ENCODE measurements at places on chromosomes 6 and 20. TPM values are rescaled to one million over a fixed set of nuclear protein-coding genes. Genes with fewer than 3 reads are reported as not detected.

DNA sequence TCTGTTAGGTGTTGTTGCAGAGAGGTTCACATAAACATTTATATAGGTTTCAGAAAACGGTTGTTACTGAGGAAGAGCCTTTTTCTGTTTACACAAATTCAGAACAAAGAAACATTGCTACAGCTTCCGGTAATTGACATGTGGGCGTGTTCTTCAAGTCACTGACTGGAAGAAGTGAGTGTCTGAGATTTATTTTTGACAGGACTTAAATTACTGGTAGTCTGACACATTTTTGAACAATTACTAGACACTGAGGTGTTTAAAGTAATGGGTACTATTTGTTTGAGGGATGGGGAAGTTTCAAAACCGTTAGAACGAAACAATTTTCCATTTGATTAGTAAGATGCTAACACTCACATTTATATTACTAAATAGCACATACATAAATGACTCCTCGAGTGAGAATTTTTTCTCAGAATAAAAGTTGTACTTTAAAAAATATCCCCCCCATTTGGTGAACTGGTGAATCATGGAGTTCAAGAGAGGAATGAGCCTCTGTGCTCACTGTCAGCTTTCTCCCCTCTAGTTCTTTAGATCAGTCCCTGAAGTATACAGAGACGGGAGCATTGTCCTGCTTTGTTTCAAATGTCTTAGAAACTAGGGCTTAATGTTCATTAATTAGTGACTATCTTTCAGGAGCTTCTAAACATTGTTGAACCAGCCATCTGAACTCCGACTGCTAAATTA lies 98.7 kb downstream of the TSHZ2 start:
- H3K36me3 ChIP-seq, result no peaks in the 10 kb centered on the region
- peak; percentile 44 for DNase-seq
- no peaks in the 10 kb centered on the region for H3K27me3 ChIP-seq
- no peak overlapping the region for H3K4me3 ChIP-seq

PNPLA1 gene
- total RNA-seq, result not detected

PAX1 gene
- not detected for total RNA-seq

DNA sequence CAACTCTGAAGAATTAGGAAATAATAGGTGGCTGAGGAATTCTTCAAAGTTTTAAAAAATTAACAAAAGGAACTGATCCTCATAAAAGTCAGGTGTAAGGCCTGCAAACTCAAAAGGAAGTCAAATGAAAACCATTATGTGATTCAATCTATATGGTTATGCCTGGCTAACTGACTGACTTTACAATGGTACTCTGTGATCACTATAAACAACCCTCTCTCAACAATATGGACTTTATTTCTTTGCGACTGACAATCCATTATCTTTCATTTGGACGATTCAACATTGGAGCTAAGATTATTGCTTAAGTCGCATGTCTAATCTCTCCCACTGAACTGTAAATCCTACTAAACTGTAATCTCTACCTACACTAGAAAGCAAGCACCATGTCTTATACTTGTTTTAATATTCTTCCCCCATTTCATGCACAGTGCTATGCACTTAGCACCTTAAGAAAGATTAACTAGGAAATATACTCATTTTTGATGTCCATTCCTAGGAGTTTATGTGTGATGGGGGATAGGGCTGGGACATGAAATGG lies 1.4 kb downstream of the STK38 start:
- H3K36me3 ChIP-seq, result peaks cover 5% of the 10 kb centered on the region
- H3K4me3 ChIP-seq, result peak overlapping the region; percentile 99
- H3K27ac ChIP-seq, result peak overlapping the region; percentile 92
- no peak for DNase-seq

- no peak overlapping the region for H3K4me3 ChIP-seq
- DNase-seq, result no peak
- H3K27ac ChIP-seq, result no peak overlapping the region
- no peaks in the 10 kb centered on the region for H3K27me3 ChIP-seq
- H3K36me3 ChIP-seq, result no peaks in the 10 kb centered on the region
Measured at GRCh38 chr6:149343501-149343900, 26.0 kb downstream of the TAB2 start.

DNA sequence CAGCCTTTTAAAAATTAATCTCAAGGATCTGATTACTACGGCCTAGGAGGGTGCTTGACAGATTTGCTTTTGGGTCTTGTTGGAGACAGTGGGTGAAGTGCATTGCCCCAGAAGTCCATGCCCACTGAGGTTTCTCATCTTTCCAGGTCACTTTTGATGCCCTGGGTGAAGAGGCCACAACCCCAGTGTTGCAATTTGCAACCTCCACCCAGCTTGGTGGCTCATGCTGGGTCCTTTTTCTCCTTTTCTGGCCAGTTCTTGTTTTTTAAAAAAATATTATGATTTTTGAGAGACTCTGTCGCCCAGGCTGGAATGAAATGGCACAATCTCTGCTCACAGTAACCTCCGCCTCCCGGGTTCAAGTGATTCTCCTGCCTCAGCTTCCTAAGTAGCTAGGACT lies 9.4 kb downstream of the STX11 start:
- no peaks in the 10 kb centered on the region for H3K36me3 ChIP-seq
- H3K27ac ChIP-seq, result no peak overlapping the region
- DNase-seq, result no peak
- peaks cover 14% of the 10 kb centered on the region for H3K4me1 ChIP-seq
- H3K27me3 ChIP-seq, result no peaks in the 10 kb centered on the region

GINS1 gene
- total RNA-seq, result 0.75 TPM

GRCh38 chr6:150273457-150274309 lies 95.1 kb upstream of the IYD start:
- H3K27me3 ChIP-seq, result no peaks in the 10 kb centered on the region
- H3K4me1 ChIP-seq, result no peaks in the 10 kb centered on the region
- no peaks in the 10 kb centered on the region for H3K36me3 ChIP-seq
- H3K27ac ChIP-seq, result no peak overlapping the region

ARMH2 gene
- total RNA-seq, result 4.7 TPM

Measured in CD4-positive, alpha-beta memory T cell (primary cell).